ENCODE measurements at places on chromosomes 3 and 15. TPM values are rescaled to one million over a fixed set of nuclear protein-coding genes. Genes with fewer than 3 reads are reported as not detected.

CELF6 gene
- 4.1 TPM for polyA plus RNA-seq

GRCh38 chr15:98076021-98076816 lies 115.7 kb downstream of the ARRDC4 start:
- DNase-seq = peak; percentile 15

DNA sequence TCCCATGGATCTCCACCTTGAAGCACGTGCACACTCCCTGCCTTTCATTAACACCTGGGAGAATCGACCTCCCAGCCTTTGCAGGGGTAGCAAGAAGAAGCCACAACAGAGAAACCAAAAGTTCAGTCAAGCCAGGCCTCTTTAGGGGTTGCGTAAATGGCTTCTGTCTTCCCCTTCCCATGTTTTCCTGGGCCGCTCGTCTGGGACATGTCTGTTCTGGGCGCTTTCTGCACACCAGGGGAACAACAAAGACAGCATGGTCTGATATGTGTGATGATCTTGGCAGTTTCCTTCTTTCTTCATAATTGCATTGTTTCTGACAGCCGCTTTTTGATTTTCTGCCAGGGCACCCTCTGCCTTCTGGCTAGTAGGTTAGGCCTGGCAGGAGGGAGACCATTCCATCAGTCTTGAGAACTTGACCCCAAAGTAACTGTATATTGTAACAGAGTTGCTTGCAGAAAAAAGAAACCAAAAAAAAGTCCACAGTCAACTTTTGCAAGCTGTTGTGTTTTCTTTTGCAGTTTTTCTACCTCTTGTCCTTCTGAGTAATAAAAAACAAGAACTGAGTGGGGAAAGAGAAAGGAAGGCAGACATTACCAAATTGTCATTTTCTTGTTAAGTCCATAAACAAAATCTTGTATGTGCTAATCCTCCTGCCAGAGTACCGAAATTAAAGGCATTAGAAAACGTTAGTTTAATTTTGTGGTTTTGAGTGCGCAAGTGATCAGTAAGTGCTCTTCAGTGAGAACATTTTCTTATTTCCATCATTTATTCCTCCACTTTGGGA lies 56.0 kb upstream of the FURIN start:
- no peak for DNase-seq

GRCh38 chr15:58465866-58466517 lies 34.2 kb downstream of the LIPC start:
- no peak for DNase-seq

GRCh38 chr3:47872916-47873315 lies 70.0 kb downstream of the DHX30 start:
- DNase-seq = no peak

ZFAND6 gene
- polyA plus RNA-seq = 88.3 TPM

SPTBN5 gene
- polyA plus RNA-seq = 0.60 TPM

All from small intestine (tissue), 16 donors.